ENCODE measurements at places on chromosomes 3 and 15.

DNA sequence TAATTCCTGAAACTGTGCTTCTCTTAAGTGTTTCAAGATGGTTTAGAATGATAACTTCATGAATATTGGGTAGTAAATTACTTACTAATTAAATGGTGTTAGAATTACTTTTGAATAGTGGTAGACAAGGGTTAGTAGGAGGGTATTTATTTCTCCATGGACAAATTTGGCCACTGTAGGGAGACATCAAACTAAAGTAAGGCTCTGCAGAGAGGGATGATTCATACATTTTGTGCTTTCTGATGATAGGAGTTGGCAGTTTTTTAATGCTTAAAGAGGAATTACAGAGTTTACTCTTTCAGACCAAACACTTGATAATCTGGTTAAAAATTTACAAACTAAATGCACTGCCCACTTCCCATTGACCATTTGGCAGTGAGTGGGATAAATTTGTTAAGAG lies 127.6 kb downstream of the NAALADL2 start:
- peak; percentile 40 for DNase-seq

DNA sequence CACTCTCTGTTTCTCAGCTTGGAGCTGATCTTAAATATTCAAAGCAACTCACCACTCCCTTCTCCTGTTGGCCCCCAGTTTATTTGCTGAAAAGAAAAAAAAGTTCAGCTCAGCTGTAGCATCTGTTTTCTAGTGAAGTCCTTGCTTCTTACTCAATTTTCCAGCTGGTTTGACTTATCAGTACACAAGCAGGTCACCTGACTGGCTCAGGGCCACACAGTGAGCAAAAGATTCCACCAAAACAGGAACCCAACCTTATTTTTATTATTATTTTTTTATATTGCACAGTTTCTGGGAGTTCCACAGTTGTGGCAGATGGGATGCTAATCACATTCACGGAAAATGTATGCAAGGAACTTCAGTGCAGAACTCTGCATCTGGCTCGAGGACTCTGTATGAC lies 390.7 kb upstream of the RGMA start:
- no peak for DNase-seq

- no peak for DNase-seq
Observed at GRCh38 chr15:100779331-100780207, 100.1 kb upstream of the ALDH1A3 start.

DNA sequence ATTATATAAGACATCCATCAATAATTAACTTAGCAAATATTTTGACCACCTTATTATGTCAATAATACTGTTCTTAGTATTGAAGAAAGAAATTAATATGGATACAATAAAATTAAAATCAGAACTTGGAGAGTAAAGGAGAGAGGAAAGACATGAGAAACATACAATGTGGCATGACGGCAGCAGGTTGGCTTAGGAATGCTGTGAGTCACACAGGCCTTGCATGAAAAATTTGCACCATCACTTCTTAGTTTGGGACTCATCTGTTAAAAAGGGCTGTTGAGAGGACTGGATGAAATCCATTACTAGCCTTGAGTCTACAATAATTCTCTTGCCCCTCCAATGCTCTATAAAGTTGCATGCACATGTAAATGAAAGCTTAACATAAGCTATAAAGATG lies 880.8 kb downstream of the ROBO1 start:
- peak; percentile 82 for DNase-seq

DNA sequence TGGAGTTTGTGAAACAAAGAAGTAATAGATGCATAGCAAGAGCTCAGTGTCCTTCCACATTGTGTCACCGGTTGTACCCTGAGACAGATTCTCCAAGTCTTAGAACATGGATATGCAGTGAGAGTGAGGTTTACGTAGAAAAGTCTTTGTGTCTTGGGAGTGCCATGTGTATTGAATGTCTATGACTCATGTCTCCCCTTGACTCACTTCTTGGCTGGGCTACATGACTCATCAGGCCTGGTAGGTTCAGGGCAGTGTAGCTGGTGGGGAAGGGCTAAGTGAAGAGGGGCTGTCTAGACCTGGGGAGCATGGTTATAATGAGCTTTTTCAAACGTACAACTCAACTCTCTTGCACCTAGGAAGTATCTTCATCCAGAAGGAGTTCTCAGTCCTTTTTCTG lies 167.4 kb downstream of the GAP43 start:
- peak; percentile 98 for DNase-seq

DNA sequence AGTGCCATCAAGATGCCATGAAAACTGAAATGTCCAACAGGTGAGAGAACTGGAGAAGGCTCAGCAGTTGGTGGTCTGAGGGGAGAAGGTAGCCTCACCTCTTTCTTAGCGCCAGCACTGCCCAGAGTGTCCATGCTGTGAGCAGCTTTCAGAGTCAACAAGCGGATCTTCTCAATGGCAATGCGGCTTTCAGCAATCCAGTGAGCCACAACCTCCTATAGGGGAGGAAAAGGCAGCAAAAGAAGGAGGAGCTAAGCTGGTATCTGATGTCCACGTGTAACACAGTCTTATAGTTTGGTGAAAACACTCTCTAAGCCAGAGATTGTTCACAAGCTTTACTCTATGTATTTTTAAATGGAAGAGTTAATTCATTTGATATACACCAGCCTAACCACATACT lies 36.1 kb upstream of the ACKR4 start:
- DNase-seq: no peak

DNA sequence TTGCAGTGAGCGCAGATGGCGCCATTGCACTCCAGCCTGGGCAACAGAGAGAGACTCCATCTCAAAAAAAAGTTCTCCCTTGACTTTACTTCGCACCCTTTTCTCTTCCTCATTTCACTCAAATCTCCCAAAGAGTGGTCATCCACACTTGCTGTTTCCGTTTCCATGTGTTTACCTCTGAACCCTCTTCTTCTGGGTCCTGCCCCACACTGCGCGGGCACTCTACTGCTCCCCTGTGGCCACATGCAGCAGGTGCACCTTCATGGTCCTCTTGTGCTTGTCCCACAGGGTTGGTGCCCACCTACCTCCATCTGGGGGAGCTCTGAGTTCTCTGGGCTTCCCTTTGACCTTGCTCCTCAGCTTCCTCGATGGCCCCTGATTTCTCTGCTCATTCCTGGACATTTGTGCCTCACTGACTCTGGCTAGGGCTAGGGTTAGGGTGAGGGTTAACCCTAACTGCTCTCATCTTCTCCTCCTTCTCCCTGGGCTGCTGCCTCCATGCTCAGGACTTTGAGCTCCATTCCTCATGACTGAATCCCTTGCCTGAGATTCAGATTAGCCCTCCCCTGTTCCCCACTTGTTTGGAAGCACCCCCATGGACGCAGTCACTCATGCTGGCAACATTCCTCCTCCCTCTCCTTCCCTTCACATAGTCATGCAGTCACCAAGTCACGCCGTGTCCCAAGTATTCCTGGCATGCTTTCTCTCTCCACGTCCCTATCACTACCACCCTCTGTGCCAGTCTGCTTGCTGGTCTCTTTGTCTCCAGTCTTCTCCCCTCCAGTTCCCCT lies 26.6 kb upstream of the KY start:
- DNase-seq: no peak

- no peak for DNase-seq
Observed at GRCh38 chr3:30241721-30242120, 364.7 kb upstream of the TGFBR2 start.

DNA sequence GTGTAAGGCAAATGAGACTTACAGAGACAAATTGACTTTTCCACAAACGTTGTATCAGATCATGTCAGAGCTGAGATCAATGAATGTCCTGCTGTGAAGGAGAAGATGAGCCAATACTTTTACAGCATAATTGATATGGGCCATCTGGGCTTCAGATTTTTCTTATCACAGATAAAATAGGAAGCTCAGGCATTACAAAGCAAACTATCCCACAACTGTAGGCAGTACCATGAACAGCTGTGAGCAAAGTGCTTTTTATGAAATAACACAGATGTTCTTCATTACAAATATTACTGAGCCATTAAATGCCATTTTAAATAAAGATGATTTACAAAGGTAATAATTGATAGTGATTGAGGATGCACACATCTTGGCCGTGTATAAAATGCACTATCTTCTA lies 852.3 kb downstream of the OTOL1 start:
- no peak for DNase-seq

DNA sequence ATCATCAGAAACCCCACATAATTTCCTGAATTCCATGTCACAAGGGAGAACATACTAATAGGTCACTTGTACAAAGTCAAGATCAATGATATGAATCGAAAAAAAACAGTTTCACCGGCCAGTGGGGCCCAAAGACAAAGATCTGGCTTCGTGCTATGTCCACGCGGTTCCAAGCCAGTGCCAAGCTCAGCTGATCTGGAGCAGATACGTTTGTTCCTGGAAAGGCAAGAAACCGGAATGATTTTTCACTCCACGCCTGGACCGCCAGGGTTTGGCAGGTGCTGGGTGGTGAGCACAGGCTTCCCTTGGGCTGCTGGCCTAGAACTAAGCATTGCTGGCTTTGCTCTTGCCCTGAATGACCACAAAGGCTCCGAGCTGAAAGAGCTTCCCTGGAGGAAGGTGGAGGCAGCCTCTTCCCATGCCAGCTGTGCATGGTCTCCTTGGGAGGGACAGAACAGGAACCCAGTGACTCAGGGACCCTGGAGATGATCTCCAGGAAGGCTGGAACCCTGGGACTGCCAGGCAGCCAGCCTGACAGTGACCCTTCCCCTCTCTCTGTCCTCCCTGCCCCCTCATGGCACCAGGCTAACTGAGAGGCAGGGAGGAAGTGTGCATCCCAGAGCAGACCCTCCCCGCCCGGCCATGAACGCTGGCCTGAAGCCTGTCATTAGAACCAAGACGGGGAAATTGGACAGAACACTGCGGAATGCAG lies 40.9 kb downstream of the TRPM1 start:
- DNase-seq: no peak

- no peak for DNase-seq
Observed at GRCh38 chr3:171776411-171776810, 33.9 kb downstream of the PLD1 start.

DNA sequence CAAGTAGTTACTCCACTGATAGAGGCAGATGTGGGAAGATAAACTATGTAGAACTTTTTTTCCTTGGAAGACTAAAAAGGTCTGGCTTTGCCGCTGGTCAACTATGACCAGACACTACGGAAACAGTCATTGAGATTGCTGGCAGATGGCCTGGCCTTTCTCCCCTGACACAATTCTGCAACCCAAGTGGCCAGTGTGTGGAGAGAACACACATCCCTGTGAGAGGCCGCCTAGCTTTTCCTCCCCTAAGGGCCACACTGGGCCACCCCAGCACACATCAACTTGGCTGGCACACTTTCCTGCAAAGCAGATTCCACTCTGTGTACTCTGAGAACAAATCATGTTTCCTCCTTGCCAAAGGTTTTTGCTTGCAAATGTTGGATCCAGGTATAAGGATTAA lies 10.4 kb upstream of the TJP1 start:
- no peak for DNase-seq

GRCh38 chr3:138463724-138464490 lies 29.5 kb downstream of the ESYT3 start:
- no peak for DNase-seq

- DNase-seq: peak; percentile 66
Observed at GRCh38 chr3:71585887-71586809, 2.6 kb upstream of the FOXP1 start.

- peak; percentile 75 for DNase-seq
Observed at GRCh38 chr3:20054549-20054987, 14.3 kb downstream of the KAT2B start.

All from fibroblast of skin of right biceps (primary cell).